ENCODE measurements at places on chromosomes 6 and 20.

GRCh38 chr6:56772737-56773184, 130.1 kb upstream of the DST start:
- no peak for DNase-seq

GRCh38 chr20:33010133-33010504, 2.6 kb downstream of the BPIFB2 start:
- no peak for DNase-seq

GRCh38 chr6:156313037-156313436, 464.1 kb upstream of the ARID1B start:
- no peak for DNase-seq

DNA sequence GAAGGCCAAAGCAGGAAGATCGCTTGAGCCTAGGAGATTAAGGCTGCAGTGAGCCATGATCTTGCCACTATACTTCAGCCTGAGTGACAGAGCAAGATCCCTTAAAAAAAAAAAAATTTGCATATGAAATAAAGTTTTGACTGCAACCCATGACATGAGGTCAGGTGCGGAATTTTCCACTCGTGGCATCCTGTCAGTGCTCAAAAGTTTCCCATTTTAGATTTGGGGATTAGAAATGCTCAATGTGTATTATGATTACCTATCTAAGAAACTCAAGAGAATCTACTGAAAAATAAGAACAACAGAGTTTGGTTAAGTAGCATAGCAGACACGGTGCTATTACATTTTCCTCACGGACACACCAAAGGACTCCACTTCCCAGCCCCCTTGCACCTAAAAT, 11.7 kb downstream of the SLC23A2 start:
- no peak for DNase-seq

- no peak for DNase-seq
Observed at GRCh38 chr6:35691027-35691824, 2.5 kb upstream of the FKBP5 start.

- DNase-seq, result no peak
Observed at GRCh38 chr6:149373511-149373910, 26.6 kb upstream of the SUMO4 start.

- DNase-seq, result no peak
Observed at GRCh38 chr20:40565001-40565681, 123.9 kb downstream of the MAFB start.

DNA sequence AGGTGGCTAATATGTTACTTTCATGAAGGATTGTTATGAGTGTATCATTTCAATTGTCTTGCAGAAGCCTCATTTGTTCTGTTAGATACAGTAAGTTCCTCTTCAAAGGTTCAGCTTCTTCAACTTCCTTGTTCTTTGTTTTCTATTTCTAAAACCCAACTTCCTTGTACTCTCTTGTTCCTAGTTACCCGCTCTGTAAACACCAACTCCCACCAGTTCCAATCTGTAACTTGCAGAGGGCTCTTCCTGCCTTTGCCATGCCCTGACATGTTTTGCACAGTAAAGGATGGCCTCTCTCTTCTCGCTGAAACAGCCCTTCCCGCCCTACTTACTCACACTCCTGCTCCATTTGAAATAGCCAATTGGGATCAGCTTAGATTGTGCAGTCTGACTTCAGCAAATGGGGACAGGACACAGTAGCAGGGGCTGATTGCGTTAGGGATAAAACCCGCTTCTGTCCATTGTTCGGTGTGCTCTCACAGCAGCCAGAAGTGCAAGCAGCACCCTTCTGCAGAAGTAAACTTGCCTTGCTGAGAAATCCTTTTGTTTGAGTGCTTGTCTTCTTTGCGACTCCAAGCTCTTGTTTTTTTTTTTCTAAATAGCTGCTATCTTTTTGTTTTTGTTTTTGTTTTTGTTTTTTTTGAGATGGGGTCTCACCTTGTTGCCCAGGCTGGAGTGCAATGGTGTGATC, 45.9 kb upstream of the POU5F1 start:
- no peak for DNase-seq

- DNase-seq, result no peak
Observed at GRCh38 chr6:29602564-29603361, 17.8 kb downstream of the OR2H2 start.

- DNase-seq, result no peak
Observed at GRCh38 chr6:3585320-3585935, 128.6 kb upstream of the SLC22A23 start.

- DNase-seq, result no peak
Observed at GRCh38 chr20:40687384-40688128, 1.5 kb downstream of the MAFB start.

Measured in T-helper 17 cell (primary cell).